ENCODE measurements at places on chromosomes 7 and 10. TPM values are rescaled to one million over a fixed set of nuclear protein-coding genes. Genes with fewer than 3 reads are reported as not detected.
A peak's percentile ranks its signal among the peaks of the same experiment; 100 is the strongest.

GRCh38 chr7:132580277-132580676 is 4.0 kb upstream of the PLXNA4 start:
- H3K36me3 ChIP-seq: no peaks in the 10 kb centered on the region
- H3K27ac ChIP-seq: no peak overlapping the region
- no peak overlapping the region for H3K4me3 ChIP-seq
- H3K4me1 ChIP-seq: no peaks in the 10 kb centered on the region

DNA sequence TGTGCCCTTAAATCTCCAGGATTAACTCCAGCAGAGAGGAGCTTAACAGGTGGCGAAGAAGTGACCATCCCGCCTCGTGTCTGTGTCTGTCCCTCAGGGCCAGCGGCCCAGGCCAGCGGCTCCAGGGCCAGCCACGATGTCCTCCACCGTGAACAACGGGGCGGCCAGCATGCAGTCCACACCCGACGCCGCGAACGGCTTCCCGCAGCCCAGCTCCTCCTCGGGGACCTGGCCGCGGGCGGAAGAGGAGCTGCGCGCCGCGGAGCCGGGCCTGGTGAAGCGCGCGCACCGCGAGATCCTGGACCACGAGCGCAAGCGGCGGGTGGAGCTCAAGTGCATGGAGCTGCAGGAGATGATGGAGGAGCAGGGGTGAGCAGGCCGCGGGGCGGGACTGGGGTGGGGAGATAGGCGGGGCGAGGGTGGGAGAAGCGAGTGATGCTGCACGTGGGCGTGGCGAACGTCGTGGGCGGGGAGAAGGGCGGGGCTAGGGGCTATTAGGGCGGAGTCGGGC is 33.3 kb downstream of the SRRM3 start:
- DNase-seq: peak; percentile 97
- peak overlapping the region; percentile 78 for H3K4me3 ChIP-seq
- H3K4me1 ChIP-seq: peaks cover 24% of the 10 kb centered on the region
- peak overlapping the region; percentile 86 for H3K27ac ChIP-seq
- peaks cover 13% of the 10 kb centered on the region for H3K27me3 ChIP-seq

DNA sequence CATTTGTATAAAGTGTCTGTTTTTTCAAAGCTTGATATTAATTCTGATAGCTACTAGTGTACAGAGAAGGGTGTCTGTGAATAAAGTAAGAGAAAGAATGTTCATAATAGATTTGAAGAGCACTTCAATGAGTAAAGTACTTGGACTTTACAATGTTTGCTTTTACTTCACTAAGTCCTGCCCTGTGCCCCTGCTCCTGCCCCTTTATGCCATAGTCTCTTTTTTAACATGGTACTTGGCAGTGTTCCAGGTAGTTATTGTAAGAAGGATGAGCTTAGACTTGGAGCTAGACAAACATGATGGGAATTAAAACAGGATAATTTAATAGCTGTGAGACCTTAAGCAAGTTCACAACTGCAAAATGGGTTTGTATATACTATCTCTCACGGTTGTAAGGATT is 41.0 kb downstream of the ZEB1 start:
- H3K4me1 ChIP-seq: peaks cover 20% of the 10 kb centered on the region
- no peak for DNase-seq
- no peak overlapping the region for H3K27ac ChIP-seq
- H3K36me3 ChIP-seq: peaks cover 11% of the 10 kb centered on the region

- H3K36me3 ChIP-seq: no peaks in the 10 kb centered on the region
- H3K4me1 ChIP-seq: peaks cover 23% of the 10 kb centered on the region
- H3K27me3 ChIP-seq: no peaks in the 10 kb centered on the region
- H3K27ac ChIP-seq: no peak overlapping the region
- no peak overlapping the region for H3K4me3 ChIP-seq
Observed at GRCh38 chr7:117064688-117065087, 111.4 kb downstream of the ST7 start.

DNA sequence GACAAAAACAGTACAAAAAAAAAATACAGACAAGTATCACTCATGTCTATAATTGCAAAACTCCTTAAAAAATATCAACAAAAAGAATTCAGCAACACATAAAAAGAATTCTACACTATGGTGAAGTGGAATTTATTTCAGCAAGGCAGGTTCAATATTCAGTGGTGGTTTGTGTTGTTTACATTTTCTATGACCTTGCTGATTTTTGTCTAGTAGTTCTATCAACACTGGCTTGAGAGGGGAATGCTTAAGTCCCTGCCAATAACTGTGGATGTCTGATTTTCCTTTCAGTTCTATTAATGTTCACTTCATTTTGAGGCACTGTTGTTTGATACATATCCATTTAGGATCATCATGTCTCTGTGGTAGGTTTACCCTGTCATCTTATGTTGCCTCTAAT is 58.5 kb downstream of the CADPS2 start:
- no peak overlapping the region for H3K4me3 ChIP-seq
- H3K36me3 ChIP-seq: no peaks in the 10 kb centered on the region
- no peak for DNase-seq
- no peak overlapping the region for H3K27ac ChIP-seq

- no peak for DNase-seq
- no peak overlapping the region for H3K4me3 ChIP-seq
- no peak overlapping the region for H3K27ac ChIP-seq
- H3K27me3 ChIP-seq: peaks cover 8% of the 10 kb centered on the region
- H3K36me3 ChIP-seq: no peaks in the 10 kb centered on the region
Observed at GRCh38 chr10:44390585-44391072, 5.7 kb upstream of the CXCL12 start.

DNA sequence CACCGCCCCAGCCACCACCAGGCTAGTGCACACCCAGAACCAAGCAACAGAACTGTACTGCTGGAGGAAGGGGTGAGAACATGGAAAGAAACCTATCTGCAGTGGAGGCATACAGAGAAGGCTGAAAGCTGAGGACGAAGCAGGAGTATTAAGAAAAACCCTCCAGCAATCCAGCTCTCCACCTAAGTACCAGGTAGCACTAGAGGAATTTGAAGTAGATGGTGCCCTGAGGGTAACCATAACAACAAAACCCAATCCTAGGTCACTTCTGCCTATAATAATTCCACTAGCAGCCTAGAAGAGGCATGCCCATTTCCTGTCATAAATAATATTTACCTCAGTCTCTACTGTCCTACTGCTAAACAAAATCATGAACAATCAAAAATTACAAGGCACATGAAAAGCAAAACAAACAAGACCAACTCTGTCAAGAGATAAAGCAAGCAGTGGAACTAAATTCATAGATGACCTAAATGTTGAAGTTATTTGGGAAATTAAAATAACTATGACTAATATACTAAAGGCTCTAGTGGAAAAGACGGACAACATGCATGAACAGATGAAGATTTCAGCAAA is 51.1 kb downstream of the HYCC1 start:
- DNase-seq: no peak
- no peaks in the 10 kb centered on the region for H3K36me3 ChIP-seq
- H3K27me3 ChIP-seq: no peaks in the 10 kb centered on the region
- H3K4me1 ChIP-seq: no peaks in the 10 kb centered on the region
- H3K4me3 ChIP-seq: no peak overlapping the region
- H3K27ac ChIP-seq: no peak overlapping the region

- H3K36me3 ChIP-seq: no peaks in the 10 kb centered on the region
- H3K27ac ChIP-seq: no peak overlapping the region
- no peaks in the 10 kb centered on the region for H3K4me1 ChIP-seq
Observed at GRCh38 chr7:24835643-24836042, 78.4 kb upstream of the GSDME start.

- H3K4me1 ChIP-seq: peaks cover 26% of the 10 kb centered on the region
- H3K27ac ChIP-seq: no peak overlapping the region
- peaks cover 2% of the 10 kb centered on the region for H3K27me3 ChIP-seq
- DNase-seq: no peak
- H3K4me3 ChIP-seq: no peak overlapping the region
- no peaks in the 10 kb centered on the region for H3K36me3 ChIP-seq
Observed at GRCh38 chr7:148611692-148612091, 21.1 kb downstream of the C7orf33 start.

- no peak overlapping the region for H3K27ac ChIP-seq
- no peak for DNase-seq
- H3K36me3 ChIP-seq: peaks cover 18% of the 10 kb centered on the region
- no peaks in the 10 kb centered on the region for H3K4me1 ChIP-seq
Observed at GRCh38 chr7:154881026-154881425, 121.9 kb downstream of the PAXIP1 start.

GRCh38 chr7:93175219-93175618 is 27.0 kb upstream of the SAMD9L start:
- H3K4me3 ChIP-seq: no peak overlapping the region
- no peak overlapping the region for H3K27ac ChIP-seq
- no peak for DNase-seq
- H3K4me1 ChIP-seq: no peaks in the 10 kb centered on the region

GRCh38 chr10:117651121-117651520 is 108.6 kb downstream of the EMX2 start:
- H3K36me3 ChIP-seq: peaks cover 10% of the 10 kb centered on the region
- H3K4me3 ChIP-seq: no peak overlapping the region
- peaks cover 8% of the 10 kb centered on the region for H3K4me1 ChIP-seq
- H3K27me3 ChIP-seq: peaks cover 3% of the 10 kb centered on the region

DNA sequence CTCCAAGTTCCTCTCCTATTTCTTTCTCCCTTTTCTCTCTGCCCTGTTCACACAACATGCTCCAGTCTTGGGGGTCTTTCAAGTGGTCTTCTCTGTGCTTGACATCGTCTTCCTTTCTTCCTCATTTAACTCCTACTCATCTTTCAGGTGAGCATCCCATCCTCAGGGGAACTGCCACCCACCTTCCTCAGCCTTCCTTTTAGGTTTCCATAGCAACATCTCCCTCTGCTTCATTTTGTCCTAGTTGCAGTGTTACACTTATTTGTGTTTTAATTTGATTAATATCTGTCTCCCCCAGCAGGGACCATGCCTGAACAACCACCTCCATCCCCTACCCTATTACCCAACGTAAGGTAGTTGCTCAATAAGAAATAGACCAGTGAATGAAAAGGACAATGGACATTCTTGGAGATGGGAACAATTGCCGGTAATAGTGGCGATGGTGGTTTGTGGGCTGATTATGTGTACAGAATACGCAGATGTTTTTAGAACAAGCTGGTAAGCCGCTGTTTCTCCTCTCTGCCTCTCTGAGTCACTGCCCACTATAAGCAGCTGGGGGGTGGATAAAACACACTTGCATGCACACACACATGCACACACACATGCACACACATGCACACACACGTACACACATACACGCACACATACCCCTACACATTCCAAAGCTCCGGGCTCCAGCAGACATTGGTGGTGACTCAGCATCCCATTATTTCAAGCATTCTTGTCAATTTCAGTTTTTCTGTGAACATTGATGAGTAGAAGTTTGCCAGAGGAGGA is 251.6 kb downstream of the GATA3 start:
- H3K27ac ChIP-seq: no peak overlapping the region
- peaks cover 2% of the 10 kb centered on the region for H3K27me3 ChIP-seq
- H3K4me1 ChIP-seq: peaks cover 2% of the 10 kb centered on the region
- no peaks in the 10 kb centered on the region for H3K36me3 ChIP-seq
- no peak overlapping the region for H3K4me3 ChIP-seq

GRCh38 chr7:91142743-91143142 is 121.5 kb upstream of the FZD1 start:
- no peak overlapping the region for H3K4me3 ChIP-seq
- H3K27me3 ChIP-seq: no peaks in the 10 kb centered on the region

GRCh38 chr10:17820943-17821342 is 11.8 kb downstream of the MRC1 start:
- H3K27ac ChIP-seq: no peak overlapping the region
- H3K27me3 ChIP-seq: no peaks in the 10 kb centered on the region
- H3K36me3 ChIP-seq: no peaks in the 10 kb centered on the region
- no peak for DNase-seq
- H3K4me1 ChIP-seq: no peaks in the 10 kb centered on the region
- H3K4me3 ChIP-seq: no peak overlapping the region

DNA sequence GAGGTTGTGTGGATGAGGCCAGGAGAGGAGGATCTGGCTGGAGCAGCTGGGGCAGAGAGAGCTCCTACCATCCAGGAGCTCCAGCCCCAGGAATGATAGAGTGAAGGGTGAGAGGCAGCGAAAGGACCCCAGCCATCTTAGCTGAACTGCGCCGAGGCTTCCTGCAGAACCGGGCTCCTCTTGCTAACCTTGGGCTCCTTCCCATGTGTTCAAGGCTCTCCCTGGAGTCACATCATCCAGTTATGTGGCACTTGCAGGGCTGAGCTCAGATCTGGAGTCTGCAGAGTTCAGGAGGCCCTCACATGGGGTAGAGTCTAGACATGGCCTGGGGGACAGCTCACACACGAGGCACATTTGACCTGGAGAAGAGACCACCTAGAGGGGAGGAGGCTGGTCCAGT is 225.0 kb upstream of the ZNF32 start:
- no peak for DNase-seq
- H3K36me3 ChIP-seq: peaks cover 8% of the 10 kb centered on the region
- H3K27me3 ChIP-seq: no peaks in the 10 kb centered on the region
- no peak overlapping the region for H3K27ac ChIP-seq
- H3K4me3 ChIP-seq: no peak overlapping the region
- H3K4me1 ChIP-seq: peaks cover 8% of the 10 kb centered on the region

GRCh38 chr7:138170959-138171703 is 94.9 kb downstream of the AKR1D1 start:
- H3K27ac ChIP-seq: peak overlapping the region; percentile 75
- no peaks in the 10 kb centered on the region for H3K36me3 ChIP-seq
- H3K4me1 ChIP-seq: peaks cover 21% of the 10 kb centered on the region
- H3K27me3 ChIP-seq: no peaks in the 10 kb centered on the region

DNA sequence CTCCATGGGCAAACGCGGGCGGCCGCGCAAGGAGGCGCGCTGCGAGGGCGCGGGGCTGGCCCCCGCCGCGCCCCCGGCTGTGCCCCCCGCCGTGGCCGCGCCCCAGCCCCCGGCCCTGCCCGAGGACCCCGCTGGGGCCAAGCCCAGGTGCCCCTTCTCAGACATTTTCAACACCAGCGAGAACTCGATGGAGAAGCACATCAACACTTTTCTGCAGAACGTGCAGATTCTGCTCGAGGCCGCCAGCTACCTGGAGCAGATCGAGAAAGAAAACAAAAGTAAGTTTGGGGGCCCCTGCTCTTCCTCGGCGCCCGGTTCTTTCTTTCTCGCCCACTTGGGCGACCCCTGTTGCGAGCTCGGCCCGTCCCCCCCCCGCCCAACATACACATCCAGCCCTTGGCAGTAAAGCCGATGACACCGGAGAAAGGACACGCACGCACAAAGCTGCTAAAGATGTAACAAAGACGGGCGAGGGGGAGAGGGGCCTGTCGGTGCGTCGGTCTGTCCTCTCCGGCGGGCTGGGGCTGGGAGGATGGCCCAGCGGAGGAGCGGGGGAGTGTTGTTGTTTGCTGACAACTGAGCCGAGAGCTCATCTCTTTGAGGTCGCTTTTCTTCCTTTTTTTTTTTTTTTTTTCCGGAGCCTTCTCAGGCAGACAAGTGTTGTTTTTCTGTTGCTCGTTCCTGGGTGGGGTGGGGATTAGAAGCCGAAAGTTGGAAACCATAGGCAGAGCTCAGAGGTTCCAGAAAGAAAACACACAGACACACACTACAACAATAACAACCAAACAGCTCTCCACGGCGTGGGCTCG is 604 bp downstream of the MXI1 start:
- peak overlapping the region; percentile 97 for H3K4me3 ChIP-seq
- H3K4me1 ChIP-seq: peaks cover 16% of the 10 kb centered on the region
- no peaks in the 10 kb centered on the region for H3K36me3 ChIP-seq

- peaks cover 2% of the 10 kb centered on the region for H3K27me3 ChIP-seq
- no peak for DNase-seq
- H3K27ac ChIP-seq: peak overlapping the region; percentile 82
Observed at GRCh38 chr10:12500381-12501303, 151.3 kb downstream of the CAMK1D start.

Gene NME8
- not detected for total RNA-seq

Gene PKD1L1
- total RNA-seq: 0.17 TPM

Gene CDK14
- total RNA-seq: 96.5 TPM

Gene CLRN3
- not detected for total RNA-seq

Gene GATA3
- 0.69 TPM for total RNA-seq

Gene AOAH
- not detected for total RNA-seq

Gene ARHGEF5
- 0.93 TPM for total RNA-seq

Gene SEMA4G
- total RNA-seq: 46.9 TPM

Gene HOXA2
- total RNA-seq: not detected

Gene ARID5B
- 1.1 TPM for total RNA-seq
